ENCODE measurements at places on chromosomes 6 and 20.

DNA sequence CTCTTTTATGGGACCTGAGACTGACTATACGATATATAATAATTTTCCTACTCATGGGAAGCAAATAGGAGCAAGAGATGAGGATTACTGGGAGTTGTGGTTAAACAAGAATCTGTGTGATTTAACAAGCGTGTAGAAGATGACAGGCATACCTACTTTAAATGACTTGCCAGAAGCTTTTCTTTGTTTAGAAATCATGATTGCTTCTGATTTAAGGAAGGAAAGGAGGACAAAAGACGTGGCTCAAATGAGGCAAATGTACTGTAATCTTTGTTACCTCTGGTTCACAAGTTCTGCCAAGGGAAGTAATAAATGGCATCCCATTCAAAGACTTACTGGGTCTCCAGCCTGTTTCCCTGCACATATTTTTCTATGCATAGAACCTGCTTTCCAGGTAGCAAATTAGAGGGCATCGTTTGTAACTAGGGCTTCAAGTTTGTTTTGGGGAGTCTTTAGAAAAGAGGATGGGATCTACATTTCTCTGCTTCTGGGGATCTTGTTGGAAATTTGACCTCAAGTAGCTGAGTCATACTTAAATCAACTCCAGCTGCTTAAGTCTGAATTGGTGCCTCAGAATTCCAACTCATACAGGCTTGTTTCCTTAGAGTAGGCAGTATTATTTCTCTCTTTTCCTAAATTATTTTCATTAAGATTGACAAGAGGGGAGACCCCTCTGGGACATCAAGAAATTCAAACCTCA lies 2.9 kb upstream of the TRMT11 start:
- peak; percentile 69 for DNase-seq

DNA sequence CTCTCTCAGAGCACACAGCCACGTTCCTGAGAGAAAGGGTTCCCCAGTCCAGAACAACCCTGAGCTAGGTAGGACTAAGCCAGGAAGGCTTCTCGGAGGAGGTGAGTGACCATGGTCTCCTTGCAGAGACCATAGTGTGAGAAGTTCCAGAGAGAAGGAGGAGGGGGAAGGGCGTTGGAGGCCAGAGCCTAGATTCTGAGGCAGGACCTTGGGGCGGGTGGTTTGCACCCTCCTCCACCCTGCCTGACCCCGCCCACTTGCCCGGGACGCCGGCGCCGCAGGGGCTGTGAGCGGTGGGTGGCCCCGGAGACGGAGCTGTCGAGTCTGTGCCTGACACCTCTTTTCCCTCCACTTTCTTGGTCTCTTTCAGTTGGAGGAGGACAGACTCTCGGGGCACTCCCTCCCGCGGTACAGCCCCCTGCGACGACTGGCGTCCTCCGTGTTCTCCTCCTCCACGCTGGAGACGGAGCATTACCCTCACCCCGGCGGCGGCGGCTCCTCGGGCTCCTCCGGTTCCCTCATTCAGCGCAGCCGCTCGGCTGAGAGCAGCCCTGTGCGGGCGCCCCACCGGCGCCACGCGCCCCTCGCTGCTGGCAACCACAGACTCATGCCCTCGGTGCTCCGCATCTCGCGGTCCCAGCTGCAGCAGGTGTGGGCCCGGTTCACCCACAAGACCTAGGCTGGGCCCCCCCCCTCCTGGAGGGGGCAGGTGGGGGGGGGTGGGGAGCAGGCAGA lies 26.2 kb downstream of the TTBK1 start:
- DNase-seq: peak; percentile 18

GRCh38 chr20:34507702-34508413 lies 8.4 kb upstream of the DYNLRB1 start:
- no peak for DNase-seq

GRCh38 chr6:139230391-139230840 lies 61.4 kb downstream of the TXLNB start:
- peak; percentile 25 for DNase-seq

GRCh38 chr6:87054143-87054833 lies 40.6 kb downstream of the CGA start:
- DNase-seq: no peak

DNA sequence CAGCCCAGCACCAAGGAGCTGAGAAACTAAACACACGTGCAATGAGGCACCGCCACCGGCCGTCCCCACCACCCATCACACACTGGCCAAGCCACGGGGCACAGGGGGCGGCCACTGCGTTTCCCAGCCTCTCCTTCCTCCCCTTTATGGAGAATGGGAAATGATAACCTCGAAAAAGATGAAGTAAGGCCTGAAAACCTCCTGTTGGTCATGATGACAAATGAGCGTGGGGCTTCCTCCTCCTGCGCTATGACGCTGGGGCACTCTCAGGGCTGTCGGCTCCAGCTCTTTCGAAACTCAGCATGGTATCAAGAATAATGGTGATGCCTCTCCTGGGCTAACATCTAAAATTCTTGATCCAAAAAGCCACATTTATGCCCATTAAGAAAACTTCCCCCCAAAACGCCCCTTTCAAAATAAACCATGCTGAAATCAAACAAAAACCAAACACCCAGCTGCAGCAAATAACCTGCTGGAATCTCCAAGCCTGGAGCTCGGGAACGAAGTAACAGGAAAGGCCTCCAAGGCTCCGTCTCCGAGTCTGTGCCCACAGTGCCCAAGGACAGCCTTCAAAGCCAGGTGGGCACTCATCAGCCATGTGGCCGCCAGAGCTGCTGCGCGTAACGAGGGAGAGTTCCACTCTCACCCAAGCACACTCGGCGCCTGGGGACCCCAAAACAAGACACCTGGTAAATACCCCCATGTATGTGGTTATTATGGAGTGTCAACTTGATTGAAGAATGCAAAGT lies 50.0 kb downstream of the TAF4 start:
- DNase-seq: no peak

- no peak for DNase-seq
Measured at GRCh38 chr20:12775041-12775440, 233.7 kb upstream of the SPTLC3 start.

DNA sequence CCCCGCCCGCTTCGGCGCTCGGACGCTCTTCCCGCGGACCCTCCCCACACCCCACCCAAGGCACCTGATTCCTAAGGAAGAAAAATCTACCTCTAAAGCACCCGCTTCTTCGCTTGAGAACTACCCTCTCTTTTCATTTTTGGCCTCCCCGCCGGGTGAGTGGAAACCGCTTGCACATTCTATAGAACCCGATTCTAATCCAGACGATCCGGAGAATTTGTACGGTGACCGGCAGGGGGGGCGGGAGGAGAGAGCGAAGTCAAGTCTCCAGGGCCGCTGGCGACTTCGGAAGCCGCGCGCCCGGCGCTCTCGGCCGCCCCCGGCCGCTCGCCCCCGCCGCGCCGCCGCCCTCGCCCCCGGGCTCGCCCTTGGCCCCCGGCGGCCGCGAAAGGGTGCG lies at the start of gene RBM24:
RBM24 (plus strand) TSS at position 262 of the 397 bp plus-strand sequence. CDS start 221 bp downstream, outside the sequence.
- peak; percentile 89 for DNase-seq

DNA sequence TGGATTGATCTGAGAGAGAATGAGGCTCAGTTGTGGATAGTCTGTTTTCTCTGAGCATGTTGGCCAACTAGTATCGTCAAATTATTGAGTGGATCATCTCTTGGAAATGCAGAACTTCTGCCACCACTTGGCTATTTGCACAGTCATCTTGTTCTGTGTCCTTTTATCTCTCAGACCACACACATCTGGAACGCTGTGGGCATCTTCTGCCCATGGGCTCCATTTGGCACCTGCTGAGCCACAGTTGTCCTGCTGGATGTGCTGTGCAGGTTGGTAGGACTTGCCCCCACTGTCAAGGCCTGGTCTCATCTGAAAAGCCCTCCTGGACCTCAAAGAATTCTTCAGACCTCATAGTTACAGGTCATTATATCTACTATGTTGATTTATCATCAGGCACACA lies 16.7 kb upstream of the C20orf144 start:
- no peak for DNase-seq

DNA sequence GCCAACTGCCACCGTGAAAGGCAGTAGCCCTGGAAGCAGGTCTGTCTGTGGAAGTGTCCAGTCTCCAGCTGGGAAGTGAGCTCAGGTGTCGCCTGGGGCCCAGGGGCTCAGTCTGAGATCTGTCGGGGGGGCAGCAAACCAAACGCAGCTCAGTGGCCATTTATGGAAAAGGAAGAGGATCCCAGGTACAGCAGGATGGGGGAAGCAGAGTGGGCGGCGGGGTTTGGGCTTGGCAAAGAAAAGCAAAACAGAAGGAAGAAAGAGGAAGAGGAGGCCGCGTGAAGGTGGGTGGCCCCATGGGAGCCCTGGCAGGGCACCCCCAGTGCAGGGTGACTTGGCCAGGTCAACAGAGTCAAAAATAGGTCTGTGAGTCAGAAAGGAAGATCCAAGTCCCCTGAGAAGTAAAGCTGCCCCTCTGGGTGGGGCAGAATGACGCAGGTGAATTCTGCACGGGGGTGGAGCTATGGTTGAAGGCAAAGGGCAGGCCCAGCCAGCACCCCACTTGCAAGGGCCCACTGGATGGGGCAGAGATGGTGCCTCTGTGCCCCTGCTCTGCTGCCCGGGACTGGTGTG lies 5.3 kb downstream of the PXDC1 start:
- no peak for DNase-seq

DNA sequence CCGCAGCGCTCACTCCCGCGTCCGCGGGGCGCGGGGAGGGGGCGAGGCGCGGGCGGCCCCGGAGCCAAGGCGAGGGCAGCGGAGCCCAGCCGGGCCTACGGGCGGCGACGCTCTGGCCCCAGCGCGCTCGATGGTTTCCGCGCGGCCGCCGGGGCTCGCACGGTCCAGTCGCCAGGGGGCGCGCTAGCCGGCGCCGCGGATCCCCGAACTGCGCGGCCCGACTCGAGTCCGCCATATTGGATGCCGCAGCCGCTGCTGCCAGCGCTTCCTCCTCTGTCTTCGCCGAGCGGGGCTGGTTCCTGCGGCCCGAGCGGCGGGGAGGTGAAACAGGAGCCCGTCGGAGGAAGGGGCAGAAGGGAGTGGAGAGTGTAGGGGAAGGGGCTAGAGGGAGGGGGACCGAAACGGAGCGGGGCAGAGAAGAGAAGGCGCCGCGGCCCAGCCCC lies at the start of gene SCAF8:
SCAF8 (plus strand) TSS at position 234 of the 443 bp plus-strand sequence. CDS start 485 bp downstream, outside the sequence.
- peak; percentile 83 for DNase-seq

DNA sequence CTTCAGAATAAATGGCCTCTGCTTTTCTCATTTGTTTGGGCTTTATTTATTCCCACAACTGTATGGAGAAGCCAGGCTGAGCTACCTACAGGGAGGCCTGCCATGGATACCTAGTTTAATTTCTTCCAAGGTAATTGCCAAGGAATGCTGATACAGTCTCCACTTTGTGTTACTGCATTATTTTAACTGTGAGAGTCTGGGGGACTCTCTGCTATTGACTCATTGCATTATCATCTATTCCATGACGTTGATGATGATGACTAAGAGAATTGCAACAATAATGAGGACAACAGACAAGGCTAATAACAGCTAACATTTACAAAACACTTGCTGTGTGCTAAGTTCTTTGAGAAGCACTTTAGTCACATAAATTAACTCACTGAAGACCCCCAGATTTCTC lies 88.3 kb upstream of the COL21A1 start:
- DNase-seq: peak; percentile 94

GRCh38 chr6:43389730-43390295 lies 20.4 kb upstream of the ZNF318 start:
- no peak for DNase-seq

- DNase-seq: no peak
Measured at GRCh38 chr6:112606656-112607435, 259.7 kb downstream of the RFPL4B start.

DNA sequence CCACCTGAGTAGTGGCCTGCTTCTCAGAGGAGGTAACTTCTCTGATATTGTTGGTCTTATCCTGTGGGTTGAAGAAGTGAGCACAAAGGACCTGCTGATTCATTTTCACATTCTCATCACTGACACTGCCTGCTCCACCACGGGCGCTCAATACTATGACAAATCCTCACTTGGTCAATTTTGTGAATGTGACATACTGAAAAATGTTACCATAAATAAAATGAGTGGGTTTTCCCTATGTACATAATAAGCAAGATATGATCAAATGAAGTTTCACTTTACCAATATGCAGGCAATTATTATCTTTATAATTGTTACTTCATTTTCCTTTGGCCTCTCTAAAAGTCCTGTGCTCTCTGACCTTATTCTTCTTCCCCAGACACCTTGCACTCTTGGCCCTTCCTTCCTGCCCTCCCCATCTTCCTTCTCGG lies 71.5 kb upstream of the RIPOR2 start:
- DNase-seq: no peak

GRCh38 chr6:13866301-13866700 lies 51.9 kb upstream of the MCUR1 start:
- no peak for DNase-seq

GRCh38 chr20:59701236-59701635 lies 96.9 kb downstream of the PHACTR3 start:
- no peak for DNase-seq

- peak; percentile 92 for DNase-seq
Measured at GRCh38 chr20:50434653-50435396, 75.4 kb upstream of the PTPN1 start.

DNA sequence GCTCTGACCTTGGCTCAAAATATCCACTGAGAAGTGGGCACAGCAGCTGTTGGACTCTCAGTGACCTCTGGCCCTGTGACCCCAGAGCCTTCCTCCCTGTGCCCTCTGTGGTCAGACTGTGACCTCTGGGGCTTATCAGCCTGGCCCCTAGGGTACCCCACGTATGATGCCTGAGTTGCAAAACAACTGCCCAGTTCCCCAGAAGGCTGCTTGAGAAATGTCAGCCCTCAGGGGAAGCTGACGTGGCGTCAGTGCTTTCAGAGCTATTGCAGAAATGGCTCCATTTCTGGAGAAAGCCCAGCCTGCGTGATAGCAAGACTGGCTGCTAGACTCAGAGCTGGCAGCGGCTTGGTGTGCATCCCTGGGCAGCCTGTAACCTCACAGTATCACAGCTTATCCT lies 31.5 kb upstream of the TGM2 start:
- DNase-seq: peak; percentile 93
